ENCODE measurements at places on chromosomes 11 and 22. TPM values are rescaled to one million over a fixed set of nuclear protein-coding genes. Genes with fewer than 3 reads are reported as not detected.

- DNase-seq: no peak
Measured at GRCh38 chr11:65169164-65169641, 830 bp upstream of the SPDYC start.

DNA sequence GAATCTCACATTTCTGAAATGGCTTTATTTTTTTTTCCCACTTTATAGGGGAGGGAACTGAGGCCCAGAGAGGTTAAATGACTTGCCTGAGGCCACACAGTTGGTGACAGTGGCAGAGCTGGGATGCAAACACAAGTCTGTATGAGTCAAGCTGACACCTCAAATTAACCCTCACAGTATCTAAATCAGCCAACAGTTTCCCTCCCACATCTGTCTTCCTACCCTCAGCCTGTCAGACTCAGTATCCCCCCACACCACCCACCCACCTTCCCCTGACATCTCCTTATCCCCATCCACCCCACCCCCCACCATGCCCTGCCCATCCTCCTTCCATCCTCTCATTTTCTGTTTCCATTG lies 95.2 kb downstream of the TP53I11 start:
- no peak for DNase-seq

DNA sequence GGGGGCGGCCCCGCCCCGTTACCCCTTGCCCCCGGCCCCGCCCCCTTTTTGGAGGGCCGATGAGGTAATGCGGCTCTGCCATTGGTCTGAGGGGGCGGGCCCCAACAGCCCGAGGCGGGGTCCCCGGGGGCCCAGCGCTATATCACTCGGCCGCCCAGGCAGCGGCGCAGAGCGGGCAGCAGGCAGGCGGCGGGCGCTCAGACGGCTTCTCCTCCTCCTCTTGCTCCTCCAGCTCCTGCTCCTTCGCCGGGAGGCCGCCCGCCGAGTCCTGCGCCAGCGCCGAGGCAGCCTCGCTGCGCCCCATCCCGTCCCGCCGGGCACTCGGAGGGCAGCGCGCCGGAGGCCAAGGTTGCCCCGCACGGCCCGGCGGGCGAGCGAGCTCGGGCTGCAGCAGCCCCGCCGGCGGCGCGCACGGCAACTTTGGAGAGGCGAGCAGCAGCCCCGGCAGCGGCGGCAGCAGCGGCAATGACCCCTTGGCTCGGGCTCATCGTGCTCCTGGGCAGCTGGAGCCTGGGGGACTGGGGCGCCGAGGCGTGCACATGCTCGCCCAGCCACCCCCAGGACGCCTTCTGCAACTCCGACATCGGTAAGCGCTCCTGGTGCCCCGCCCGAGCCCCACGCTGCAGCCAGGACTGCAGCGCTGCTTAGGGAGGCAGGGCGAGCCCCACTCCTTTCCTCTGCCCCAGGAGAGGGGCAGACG lies at the start of gene TIMP3:
TIMP3 (plus strand) TSS at position 169 of the 700 bp plus-strand sequence; CDS start at position 466, 297 bp downstream.
- DNase-seq: peak; percentile 92

- DNase-seq: no peak
Measured at GRCh38 chr11:121448431-121448941, 3.6 kb upstream of the SORL1 start.

- no peak for DNase-seq
Measured at GRCh38 chr11:124879493-124880289, 14.5 kb downstream of the ROBO3 start.

- DNase-seq: no peak
Measured at GRCh38 chr11:69388661-69389060, 92.8 kb upstream of the LINC01488 start.

- DNase-seq: peak; percentile 86
Measured at GRCh38 chr11:65546217-65546958, 11.8 kb downstream of the LTBP3 start.

DNA sequence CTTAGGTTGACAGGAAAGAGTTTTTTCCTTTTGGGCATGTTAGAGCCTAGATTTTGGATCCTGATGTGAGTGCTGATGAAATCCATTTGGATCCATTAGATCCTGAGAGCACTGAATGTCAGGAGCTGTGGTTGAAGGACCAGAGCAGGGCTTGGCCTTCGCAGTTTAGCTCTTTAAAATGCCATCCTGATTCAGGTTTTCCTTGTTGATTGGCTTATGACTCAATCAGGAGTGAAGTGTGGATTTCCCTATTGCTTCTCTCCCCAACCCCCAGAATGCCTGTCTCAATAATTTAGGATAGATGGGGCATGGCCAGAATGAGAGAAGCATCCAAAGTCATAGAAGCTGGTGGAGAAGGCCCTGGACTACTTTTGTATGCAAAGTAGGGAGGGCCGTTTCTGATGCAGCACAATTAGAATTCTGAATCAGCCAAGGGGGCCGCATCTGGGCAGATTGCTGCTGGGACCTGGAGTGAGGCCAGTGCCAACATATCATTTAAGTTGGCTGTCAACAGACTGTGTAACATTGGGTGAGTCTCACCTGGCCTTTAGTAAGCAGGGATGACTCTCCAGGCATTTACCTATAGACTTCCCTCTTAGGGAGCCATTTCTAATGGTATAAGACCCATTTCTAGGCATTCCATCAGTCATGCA lies 80.5 kb downstream of the TEAD1 start:
- no peak for DNase-seq

DNA sequence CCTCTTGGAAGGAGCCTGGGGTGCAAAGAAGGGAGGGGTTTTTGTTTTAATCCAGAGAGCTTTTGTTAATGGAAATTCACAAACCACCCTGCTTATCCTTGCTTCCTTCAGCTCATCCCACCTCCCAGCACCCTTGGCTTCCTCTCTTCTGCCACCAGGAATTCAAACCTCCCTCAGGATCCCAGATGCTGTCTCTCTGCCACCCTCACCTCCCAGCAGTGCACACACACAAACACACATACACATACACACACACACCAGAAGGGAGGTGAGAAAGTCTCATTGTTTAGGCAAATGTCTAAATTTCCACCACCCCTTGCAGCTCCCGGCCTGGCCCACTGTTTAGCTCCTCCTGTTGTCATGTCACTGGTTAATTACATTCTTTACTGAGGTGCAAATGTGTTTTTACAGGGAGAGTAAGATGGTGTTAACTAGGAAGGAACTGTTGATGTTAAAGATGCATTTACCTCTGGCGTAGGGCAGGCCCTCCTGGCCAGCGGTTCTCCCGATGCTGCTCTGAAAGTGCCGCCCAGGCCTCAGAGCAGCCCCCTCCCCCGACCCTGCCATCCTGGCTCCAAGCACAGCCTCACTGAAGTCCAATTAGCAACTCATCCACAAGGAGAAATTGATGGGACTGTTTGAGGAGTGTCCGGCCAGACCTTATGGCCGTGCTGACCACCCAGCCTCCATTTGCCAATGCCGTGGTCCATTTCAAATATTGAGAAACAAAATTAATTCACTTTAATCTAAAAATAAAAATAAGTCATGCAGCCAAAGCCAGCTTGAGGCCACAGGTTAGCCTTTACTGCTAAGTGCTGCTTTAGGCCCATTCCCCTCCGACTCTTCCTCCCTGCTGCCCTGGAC lies 165.4 kb downstream of the FEZ1 start:
- no peak for DNase-seq

- DNase-seq: peak; percentile 91
Measured at GRCh38 chr11:130068986-130069658, 572 bp upstream of the APLP2 start.

GRCh38 chr11:134488913-134489312 lies 76.9 kb upstream of the B3GAT1 start:
- DNase-seq: no peak

GRCh38 chr11:35363246-35363801 lies 56.0 kb downstream of the SLC1A2 start:
- DNase-seq: peak; percentile 70

- no peak for DNase-seq
Measured at GRCh38 chr11:106842134-106842533, 176.1 kb downstream of the GUCY1A2 start.

Gene C11orf97
- 0.06 TPM for polyA plus RNA-seq

Gene EHF
- 0.08 TPM for polyA plus RNA-seq

Gene TREH
- polyA plus RNA-seq: 0.17 TPM

Gene CYTH4
- 0.83 TPM for polyA plus RNA-seq

Gene OSBP2
- polyA plus RNA-seq: 1.4 TPM

Gene OR51E1
- polyA plus RNA-seq: 0.94 TPM

Gene UBXN1
- 376 TPM for polyA plus RNA-seq

Gene THRSP
- polyA plus RNA-seq: 2.2 TPM

Gene RHOD
- 20.9 TPM for polyA plus RNA-seq

Gene BTBD18
- polyA plus RNA-seq: not detected

Gene HSD17B12
- polyA plus RNA-seq: 29.2 TPM

Measured in psoas muscle (tissue), 8 donors.